ENCODE measurements at places on chromosomes 1 and 21.

GRCh38 chr1:25684216-25684965, 67.8 kb downstream of the MAN1C1 start:
- no peak for DNase-seq

DNA sequence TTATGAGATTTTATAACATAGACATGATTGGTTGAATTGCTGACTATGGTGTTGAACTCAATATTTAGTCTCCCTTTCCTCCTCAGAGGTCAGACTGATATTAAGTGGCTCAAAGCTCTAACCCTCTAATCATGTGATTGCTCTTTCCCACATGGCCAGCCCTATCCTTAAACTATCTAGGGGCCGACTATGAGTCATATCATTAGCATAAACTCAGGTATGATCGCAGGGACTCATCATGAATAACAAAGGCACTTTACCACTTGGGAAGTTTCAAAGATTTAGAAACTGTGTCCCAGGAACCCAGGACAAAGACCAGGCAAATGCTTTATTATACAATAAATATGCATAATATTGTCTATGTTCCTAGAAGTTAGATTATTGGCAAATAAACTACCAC, 894.6 kb upstream of the NEGR1 start:
- no peak for DNase-seq

DNA sequence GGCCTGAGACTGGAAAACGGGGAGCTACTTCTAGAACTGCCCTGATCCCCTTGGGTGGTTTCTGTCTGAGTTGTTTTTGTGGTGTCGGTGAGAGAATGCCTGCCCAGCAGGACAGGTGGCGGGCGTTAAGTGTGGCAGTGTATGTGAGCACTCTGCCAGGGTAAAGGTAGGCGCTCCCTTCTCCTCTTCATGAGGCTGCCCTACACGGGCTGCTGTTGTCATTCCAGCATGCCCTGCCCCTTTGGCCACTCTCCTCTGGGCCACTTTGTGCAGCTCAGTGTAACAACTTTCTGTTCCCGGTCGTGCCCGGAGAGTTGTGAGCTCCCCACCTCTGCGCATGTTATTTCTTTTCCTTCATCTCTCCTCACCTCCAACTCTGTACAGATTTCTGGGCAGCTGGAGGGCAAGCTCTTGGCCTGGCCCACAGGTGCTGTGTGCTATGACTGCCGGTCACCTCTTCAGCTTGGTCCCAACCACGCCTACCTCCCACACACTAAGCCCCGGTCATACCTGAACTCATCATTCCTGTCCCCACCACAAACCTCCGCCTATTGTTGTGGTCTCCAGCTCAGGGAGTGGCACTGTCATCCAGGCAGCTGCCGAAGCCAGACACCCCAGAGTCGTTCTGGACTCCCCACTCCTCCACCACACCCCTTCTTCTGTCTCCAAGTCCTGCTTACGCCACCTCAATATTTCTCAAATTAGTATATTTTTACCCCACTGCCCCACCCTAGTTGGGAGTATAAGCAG, 69.0 kb downstream of the GADD45A start:
- no peak for DNase-seq

DNA sequence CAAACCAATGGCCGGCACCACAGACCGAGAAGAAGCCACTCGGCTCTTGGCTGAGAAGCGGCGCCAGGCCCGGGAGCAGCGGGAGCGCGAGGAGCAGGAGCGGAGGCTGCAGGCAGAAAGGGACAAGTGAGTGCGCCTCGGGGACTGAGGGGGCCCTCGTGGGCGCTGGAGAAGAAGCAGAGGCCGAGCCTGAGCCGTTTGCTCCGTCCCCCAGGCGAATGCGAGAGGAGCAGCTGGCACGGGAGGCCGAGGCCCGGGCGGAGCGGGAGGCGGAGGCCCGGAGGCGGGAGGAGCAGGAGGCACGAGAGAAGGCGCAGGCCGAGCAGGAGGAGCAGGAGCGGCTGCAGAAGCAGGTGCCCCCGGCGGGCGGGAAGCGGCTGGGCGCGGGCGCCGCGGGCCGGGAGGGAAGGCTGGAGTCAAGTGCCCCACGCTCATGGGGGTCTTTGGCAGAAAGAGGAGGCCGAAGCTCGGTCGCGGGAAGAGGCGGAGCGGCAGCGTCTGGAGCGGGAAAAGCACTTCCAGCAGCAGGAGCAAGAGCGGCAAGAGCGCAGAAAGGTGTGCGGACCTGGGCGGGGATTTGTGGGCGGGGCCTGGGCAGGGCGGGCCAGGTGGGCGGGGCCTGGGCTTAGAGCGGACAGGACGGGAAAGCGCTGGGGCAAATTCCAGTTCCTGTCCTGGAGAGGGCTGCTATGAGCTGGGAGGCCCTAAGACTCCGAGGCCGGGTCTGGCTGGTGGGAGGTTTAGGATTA, 22.7 kb downstream of the MAP7D1 start:
- DNase-seq, result no peak

DNA sequence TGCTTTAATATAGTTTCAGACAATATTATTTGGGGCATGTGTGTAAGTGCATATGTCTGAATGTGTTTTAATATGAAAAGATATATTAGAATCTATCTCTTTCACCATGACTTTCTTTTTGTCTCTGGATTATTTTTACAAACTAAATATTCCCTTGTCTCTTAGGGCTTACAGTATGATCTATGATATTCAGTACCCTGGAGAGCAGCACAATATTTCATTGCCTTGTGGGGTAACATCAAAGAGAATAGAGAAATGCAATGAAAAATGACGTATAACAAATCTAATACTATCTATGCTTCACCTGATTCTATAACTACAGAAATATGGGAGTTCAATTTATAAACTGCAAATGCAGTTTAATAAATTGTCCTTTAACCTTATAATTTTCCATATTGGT, 2084.5 kb downstream of the MRPL39 start:
- no peak for DNase-seq

- no peak for DNase-seq
Measured at GRCh38 chr1:2823921-2824610, 22.6 kb upstream of the TTC34 start.

GRCh38 chr1:155636397-155637153, 26.6 kb downstream of the MSTO1 start:
- DNase-seq, result no peak

- DNase-seq, result no peak
Measured at GRCh38 chr21:32163386-32163785, 115.5 kb downstream of the MIS18A start.

DNA sequence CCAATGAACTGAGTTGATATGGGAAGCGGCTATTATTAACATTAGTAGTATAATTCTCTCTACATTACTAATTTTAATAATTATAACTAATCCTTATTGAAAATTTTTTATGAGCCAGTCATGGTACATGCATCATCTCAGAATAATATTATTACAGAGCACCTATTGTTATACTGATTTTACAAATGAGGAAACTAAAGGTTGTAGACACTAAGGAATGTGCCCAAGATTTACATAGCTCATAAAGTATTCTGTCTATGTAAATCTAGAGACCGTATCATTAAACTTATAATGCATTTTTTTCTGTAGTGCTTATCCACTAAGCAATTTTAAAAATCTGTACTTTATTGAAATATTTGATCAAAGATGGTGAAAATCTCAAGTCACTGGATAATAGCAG, 825.9 kb downstream of the PLA2G4A start:
- DNase-seq, result no peak

DNA sequence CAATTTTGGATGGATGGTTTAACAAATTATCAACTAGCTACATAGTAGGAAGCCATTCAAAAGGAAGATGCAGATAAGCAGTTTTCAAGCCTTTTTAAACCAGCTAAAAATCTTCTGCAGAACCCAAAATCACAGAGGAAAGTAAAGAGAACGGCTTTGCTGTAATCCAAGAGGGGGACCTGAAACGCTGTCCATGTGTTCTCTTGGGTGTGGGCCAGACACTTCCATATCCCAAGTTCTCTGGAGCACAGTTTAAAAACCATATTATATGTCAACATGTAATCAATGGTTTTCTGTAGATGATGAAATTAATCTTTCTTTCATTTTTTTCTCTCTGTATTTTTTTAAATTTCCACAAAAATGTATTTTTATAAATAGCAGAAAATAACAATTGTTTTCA, 90.5 kb downstream of the SELENOF start:
- no peak for DNase-seq

GRCh38 chr1:109240158-109241152, 8.9 kb upstream of the CELSR2 start:
- DNase-seq, result peak; percentile 81

- DNase-seq, result no peak
Measured at GRCh38 chr1:43279666-43280065, 5.7 kb downstream of the C1orf210 start.

- DNase-seq, result no peak
Measured at GRCh38 chr1:46166521-46167462, 8.1 kb upstream of the TSPAN1 start.

- no peak for DNase-seq
Measured at GRCh38 chr1:67348586-67349252, 41.0 kb downstream of the IL12RB2 start.

DNA sequence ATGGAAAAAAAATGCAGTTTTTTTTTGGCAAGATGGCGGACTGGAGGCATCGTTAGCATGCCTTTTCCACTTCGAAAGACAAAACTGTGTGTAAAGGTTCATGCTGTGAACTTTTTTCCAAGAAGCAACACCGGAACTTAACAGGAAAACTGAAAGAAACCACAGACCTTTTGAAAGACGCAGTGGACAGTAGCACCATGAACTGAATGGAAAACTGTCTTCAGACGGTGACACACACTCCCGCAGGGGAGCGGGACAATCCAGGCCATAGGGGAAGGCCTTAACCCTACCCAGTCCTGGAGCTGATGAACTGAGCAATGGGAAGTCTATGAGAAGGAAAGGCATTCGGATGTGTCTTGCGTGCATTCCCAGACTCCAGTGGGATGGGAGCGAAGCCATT, 54.9 kb downstream of the NEK7 start:
- DNase-seq, result no peak

DNA sequence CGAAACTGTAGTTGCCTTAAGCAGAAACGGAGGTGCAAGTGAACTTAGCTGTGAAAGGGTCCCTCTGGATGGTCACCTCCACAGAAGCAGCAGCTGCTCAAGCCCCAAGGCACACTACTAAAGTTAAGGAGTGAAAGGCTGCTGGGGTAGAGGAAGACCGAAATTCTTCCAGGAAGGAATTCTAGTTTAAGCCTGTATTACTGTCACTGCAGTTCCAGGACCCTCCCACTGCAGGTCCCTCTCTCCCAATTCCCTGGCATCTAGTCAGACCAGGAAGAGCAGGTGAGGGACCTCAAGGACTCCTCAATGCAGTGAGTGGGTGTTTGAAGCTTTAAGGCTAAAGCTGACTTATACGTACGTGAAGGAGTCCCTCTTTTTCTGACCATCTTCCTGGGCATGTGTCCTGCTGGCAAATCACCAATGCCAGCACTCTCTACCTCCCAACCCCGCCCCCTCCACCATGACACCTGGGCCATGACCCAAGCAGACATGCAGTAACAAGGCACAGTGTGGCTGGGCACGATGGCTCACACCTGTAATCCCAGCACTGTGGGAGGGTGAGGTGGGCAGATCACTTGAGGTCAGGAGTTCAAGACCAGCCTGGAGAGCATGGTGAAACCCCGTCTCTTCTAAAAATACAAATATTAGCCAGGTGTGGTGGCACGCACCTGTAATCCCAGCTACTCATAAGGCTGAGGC, 57.2 kb downstream of the TGFBR3 start:
- no peak for DNase-seq

DNA sequence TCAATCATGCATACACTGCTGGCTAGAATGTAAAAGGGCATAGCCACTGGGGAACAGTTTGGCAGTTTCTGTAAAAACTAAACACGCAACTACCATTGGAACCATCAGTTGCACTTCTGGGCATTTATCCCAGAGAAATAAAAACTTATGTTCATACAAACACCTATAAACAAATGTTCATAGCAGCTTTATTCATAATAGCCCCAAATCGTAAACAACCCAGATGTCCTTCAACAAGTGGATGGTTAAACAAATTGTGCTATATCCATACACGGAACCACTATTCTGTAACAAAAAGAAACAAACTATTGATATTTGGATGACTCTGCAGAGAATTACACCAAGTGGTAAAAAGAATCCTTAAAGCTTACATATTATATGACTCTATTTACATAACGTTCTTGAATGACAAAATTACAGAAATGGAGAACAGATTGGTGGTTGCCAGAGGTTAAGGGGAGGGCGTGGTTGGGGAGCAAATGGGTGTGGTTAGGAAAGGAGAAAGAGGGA, 22.8 kb downstream of the LACTBL1 start:
- DNase-seq, result no peak

GRCh38 chr1:40183055-40183710, 22.0 kb downstream of the RLF start:
- DNase-seq, result no peak

DNA sequence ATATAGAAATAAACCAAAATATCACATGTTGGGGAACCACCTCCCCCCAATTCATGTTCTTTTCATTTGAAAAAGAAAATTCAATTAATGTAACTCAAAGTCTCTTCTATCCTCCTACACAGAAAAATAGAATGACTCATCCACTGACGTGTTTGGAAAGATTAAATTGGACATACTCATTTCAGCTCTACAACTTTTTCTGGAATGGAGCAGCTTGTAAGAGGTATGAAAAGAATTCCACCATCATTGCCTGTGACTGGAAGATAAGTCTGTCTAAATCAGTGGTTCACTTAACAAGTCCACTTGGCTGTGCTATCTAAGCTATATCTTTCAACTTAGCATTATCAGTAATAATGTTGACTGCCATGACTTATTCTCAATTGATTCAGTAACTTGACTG, 702.3 kb downstream of the BRINP3 start:
- DNase-seq, result no peak

GRCh38 chr1:56584910-56585528, 5.7 kb upstream of the PLPP3 start:
- DNase-seq, result no peak

DNA sequence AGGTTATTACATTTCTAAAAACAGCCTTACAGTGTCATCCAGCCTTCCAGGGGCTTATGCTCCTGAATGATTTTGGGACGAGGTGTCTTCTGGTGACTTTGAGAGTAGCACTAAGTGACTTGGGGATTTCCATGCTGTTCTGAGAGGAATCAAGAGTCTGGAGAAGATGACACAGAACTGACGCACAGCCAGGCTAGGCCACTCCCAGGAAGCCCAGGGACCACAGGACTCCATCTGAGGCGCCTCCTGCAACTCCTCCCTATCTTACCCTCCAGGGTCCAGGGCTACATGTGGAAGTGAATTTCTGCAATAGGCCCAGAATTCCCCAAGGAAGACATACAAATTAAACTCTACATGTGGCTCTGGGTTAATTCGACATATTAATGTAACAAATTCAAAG, 92.5 kb downstream of the SLC25A24 start:
- DNase-seq, result no peak

DNA sequence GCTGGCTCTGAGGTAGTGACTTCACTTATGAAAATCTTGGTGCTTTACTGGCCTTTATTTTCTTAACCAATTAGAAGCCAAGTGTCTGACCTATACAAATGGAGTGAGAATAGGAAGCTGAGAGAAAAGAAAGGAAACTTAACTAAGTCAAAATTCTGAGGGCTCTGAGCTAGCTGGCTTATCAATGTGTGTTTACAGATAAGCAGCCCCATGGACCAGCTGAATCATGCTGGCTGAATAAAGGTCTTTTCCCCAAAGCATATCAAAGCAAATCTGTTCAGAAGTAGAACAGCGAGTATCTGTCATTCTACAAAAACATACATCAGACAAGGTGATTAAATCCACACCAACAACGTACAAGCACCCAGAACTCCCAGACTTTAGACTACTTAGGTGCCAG, 117.2 kb downstream of the BRINP2 start:
- DNase-seq, result no peak

- no peak for DNase-seq
Measured at GRCh38 chr1:80054129-80054528, 1047.6 kb upstream of the ADGRL4 start.

- DNase-seq, result no peak
Measured at GRCh38 chr1:113103977-113104376, 31.0 kb downstream of the LRIG2 start.

- no peak for DNase-seq
Measured at GRCh38 chr1:3669421-3669821, 17.1 kb downstream of the TP73 start.
